Fibroblast of pulmonary artery (primary cell): ENCODE measurements at places on chromosomes 6 and 20.

- no peak for DNase-seq
These were observed 197.2 kb upstream of the GGTLC1 start for GRCh38 chr20:24185791-24186190.

- DNase-seq = peak; percentile 64
These were observed 563.1 kb upstream of the JARID2 start for GRCh38 chr6:14682812-14683211.

- DNase-seq = no peak
These were observed 124.2 kb downstream of the SLC16A10 start for GRCh38 chr6:111211411-111212030.

DNA sequence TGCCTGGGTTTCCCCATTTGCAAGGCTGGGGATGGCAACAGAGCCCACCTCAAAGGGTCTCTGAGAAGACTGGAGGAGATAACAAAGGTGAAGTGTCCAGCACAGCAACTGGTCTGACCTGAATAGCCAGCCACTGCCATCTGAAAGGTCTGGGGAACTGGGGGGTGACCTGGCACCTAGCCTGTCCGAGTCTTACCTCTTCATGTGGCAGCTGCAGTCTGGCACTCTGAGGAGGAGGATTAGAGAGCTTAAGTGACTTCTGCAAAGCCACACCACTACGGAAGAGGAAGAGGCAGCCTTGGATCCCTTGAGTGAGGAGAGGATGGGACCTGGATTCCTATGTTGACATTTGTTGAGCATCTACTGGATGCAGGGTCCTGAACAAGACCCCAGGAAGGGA is 22.2 kb downstream of the C20orf203 start:
- DNase-seq = no peak

- no peak for DNase-seq
These were observed 66.3 kb upstream of the KCNK16 start for GRCh38 chr6:39388606-39389483.

DNA sequence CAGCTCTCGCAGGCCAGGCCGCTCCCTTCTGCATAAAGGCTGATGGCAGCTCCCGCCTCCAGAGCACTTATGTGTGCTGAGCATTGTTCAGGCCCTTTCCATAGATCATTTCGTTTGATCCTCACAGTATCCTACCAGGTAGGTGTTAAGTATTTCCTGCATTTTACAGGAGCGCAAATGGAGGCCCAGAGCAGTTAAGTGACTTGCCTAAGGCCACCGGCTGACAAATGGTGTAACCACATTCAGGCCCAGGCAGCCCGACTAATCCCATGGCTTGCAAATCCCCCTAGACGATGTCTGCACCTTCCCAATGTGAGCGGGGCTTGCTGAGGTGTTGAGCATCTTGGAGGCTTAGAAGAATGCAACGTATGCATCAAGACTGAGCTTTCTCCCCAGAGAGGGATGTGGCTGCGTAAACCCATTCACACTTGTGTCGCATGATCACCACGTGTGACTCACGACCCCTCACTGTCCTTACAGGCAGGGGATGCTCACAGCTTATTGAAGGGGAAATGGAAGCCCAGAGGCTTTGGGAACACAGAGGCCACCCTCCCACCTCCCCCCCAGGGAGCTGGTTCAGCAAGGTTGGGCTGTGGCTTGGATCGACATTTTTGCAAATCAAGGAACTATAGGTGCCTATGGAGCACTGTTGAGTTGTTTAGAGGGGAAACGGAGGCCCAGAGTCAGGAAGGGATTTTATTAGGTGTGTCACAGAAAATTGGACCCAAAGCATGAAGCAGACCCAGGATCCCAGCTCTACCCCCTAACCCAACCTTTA is 7.0 kb downstream of the BPIFB2 start:
- DNase-seq = no peak

GRCh38 chr6:34587851-34588250 is 31.7 kb upstream of the SPDEF start:
- DNase-seq = no peak

DNA sequence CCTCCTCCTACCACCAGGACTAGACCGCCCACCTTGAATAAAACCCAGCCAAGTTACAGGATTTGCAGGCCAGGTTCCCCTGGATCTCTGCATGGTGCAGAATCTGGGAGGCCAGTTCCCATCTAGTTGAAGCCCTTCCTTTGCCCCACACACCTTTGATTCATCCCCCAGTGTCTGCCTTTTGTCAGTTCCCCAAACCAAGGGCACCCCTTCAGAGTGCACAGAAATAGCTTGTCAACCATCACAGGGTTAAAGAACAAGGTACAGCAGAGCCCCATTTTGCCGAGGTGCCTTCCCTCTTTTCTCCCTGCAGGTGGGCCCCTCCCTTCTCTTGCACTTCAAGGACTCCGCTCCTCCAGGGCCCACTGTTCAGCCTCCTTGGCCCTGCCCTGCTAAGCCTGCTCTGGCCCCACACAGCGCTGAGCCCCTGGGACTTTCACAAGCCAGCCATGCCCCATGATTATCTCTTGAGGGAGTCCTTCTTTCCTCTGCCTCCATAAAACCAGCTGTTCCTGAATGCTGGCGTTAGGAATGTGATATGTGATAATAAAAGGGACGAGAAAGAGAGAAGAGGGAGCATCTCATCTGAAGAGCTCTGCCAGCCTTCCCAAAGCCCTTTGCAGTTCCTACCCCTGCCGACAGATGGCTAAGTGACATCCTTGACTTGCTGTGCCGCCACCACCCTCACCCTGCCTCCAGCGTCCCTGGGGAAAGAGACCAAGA is 280.3 kb downstream of the CDC5L start:
- peak; percentile 21 for DNase-seq

DNA sequence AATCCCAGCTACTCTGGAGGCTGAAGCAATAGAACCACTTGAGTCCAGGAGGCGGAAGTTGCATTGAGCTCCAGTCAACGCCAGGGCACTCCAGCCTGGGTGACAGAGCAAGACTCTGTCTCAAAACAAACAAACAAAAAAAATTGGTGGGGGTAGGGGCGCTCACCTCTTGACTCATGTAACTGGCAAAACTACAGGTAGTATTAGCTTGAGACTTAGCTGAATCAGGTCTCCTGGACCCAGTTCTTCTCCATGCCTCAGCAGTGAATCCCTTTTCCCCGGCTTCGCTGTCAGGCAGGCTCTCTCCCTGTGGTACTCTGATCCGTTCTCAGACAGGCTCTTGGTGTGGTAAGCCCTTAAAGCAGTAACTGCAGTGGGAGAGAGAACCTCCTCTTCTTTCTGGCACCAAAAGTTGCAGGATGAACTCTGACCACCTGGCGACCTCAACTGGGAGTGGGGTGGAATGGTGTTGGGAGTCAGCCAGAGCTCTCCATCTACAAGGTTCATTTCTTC is 12.9 kb downstream of the SLC9A8 start:
- no peak for DNase-seq

GRCh38 chr6:11930240-11930639 is 81.9 kb upstream of the HIVEP1 start:
- DNase-seq = no peak

GRCh38 chr6:14278006-14278405 is 160.4 kb downstream of the CD83 start:
- DNase-seq = no peak

- no peak for DNase-seq
These were observed 135.0 kb downstream of the SLC16A10 start for GRCh38 chr6:111222341-111222740.

DNA sequence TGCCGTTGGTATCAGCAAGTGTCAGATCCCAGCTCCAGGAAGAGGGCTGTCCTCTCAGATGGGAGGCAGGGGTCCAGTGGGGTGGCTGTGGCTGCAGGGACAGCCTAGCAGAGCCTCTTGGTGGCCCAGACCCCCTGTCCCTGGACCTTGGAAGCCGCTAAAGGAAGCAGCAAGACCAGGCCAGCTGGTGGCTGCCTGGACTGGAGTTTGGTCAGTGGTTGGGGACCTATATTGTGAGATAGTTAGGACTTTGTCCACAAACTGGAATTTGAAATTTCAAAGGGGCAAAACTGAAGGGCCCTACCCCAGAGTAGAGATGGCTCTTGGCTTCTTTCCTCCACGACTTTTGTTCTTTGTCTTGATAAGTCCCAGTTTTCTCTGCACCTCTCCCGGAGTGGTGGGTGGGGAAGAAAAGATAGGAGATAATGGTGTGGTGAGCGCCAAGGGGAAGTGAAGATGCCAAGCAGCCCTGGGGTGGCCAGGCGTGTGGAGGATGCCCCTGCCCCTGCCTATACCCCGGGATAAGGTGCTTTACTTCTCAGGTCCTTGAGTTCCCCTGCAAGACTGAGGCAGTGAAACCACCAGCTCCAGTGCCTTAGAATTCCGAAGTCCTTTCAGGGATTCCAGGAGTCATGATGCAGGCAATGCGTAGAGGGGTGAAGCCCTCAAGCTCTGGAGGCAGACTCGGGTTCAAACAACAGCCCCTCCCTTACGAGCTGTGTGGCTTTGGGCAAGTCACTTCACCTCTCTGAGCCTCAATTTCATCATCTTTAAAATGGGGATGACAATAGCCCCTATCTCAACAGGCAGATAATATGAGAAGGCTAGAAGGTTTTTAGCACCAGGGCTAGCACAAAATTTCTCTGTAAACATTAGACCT is 40.2 kb downstream of the HNF4A start:
- DNase-seq = no peak

- DNase-seq = no peak
These were observed 71.2 kb downstream of the KIAA0319 start for GRCh38 chr6:24574809-24575208.

DNA sequence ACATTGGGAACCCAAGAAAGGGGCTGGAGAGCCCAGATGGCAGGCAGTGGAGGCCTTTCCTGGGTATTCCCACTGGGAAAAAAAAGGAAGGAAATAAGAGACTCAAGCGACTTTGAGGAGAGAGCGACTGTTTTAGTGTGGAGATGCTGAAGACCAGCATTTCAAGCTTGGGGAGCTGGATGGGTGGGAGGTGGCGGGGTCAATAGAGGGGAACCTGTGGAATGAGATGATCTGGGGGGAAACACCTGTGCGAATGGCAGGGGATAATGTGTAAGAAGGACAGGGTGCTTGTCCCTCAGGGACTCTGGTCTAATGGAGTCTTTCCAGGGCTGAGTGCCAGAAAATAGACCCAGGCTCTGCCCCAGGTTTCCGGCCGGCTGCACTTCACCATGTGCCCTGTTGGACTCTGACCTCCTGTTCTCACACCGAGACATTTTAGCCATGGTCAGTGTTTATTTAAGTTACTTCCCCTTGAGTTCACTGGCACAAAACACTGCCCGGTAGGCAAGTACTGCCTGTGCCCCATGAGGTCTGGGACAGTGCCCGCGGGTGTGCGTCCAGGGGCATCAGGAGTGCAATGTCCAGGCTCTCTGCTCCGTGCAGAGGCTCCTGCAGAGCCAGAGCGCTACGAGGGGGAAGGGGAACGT is 50.4 kb upstream of the NKX2-2 start:
- DNase-seq = no peak

GRCh38 chr6:46221222-46221793 is 50.5 kb upstream of the ENPP5 start:
- DNase-seq = peak; percentile 52

- peak; percentile 85 for DNase-seq
These were observed 17.3 kb upstream of the TXLNB start for GRCh38 chr6:139308936-139309603.

DNA sequence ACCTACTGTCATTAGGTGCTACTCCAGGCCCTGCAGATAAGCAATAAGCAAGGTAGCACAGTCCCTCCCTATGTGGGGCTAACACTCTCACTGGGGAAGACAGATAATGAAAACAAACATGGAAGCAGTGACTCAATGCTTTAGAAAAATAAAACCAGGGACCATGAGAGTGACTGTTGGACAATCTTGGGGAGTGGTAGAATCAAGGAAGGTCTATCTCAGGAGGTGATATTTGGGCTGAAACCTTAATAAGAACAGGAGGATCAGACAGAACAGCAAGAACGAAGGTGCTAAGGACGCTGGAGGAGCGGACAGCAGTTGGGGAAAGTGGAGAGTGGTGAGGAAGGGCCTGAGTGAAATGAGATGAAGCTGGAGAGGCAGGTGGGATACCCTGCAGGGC is 58.2 kb downstream of the BANF2 start:
- no peak for DNase-seq

DNA sequence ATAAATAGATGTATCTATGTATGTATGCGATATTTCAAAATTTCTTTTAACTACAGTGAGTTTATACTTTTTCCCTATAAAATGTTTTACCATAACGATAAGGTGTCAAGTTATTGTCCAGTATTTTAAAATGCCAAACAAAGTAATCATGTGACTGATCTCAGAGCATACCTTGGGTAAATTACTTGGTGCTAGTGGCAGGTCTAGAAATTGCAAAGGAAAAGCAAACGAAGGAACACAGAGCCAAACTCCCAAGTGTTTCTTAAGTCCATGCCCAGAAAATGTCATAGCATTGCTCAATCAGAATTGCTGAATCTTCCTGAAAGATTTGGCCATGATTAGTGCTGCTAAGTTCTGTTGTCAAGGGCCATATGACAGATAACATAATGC is 77.5 kb downstream of the CAP2 start:
- DNase-seq = peak; percentile 96

GRCh38 chr20:60210779-60211617 is 252.8 kb downstream of the CDH26 start:
- peak; percentile 46 for DNase-seq

DNA sequence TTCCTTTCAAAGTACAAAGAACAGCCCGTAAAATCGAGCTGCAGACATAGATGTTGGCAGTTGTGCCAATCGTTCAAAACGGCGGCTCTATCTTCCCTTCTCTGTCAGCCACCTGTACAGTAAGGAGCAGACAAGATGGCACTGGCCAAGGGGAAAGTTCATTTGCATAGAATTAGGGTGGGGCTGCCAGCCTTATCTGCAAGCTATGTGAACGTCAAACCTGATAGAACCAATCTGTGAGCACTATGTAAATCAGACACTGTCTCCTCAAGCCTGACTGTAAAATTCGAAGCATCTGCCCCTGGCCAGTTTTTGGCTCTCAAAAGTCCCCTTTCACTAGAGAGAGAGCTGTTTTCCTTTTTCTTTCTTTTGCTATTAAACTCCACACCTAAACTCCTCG is 374.5 kb downstream of the EPM2A start:
- DNase-seq = no peak

GRCh38 chr20:46913329-46914044 is 18.8 kb downstream of the EYA2 start:
- DNase-seq = no peak

DNA sequence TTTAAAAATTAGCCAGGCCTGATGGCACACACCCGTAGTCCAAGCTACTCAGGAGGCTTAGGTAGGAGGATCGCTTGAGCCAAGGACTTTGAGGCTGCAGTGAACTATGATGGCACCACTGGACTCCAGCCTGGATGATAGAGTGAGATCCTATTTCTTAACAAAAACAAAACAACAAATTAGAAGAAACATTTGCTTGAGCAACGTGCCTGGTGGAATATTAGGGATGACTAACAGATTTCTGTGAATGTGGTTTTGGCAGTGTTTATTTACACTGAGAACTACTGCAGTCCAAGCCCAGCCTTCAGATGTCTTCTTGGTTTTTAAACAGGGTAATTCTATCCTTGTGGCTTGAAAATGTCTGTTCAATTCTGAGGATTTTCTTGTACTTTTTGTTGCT is 9.2 kb downstream of the PPP1R3G start:
- peak; percentile 84 for DNase-seq

DNA sequence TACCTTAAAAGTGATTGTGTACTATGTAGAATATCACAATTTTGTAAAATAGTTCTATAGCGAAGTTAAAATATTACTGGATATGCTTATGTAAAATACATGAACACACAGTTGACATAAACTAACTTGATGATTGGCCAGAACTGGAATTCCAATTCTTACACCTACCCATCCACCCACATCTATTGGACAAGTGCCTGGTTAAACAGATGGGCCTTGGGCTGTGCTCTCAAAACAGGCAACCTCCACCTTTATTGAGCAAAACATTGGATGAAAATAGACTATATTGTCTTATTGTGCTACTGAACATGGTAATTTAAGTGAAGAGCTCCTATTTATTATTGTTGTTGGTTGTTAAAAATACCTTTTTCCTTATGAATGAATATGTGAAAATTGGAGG is 154.0 kb upstream of the FLRT3 start:
- no peak for DNase-seq
